Right atrium auricular region (tissue), 2 donors: ENCODE measurements at places on chromosomes 3 and 15. TPM values are rescaled to one million over a fixed set of nuclear protein-coding genes. Genes with fewer than 3 reads are reported as not detected.

DNA sequence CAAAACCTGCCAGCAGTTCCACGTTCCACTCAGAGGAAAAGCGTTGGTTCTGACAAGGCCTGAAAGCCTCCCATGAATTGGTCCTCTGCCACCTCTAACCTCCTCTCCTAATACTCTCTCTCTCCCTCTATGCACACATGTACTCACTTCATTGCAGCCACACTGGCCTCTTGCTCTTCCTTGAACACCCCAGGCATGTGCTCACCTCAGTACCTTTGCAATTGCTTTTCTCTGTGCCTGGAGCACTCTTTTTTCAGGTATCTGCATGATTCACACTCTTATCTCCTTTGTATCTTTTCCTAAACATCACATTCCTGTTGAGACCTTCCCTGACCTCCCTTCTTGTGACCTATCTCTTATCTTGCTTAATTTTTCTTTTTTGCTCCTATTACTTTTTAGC, 178.2 kb upstream of the FEZF2 start:
- no peak for DNase-seq
- no peak overlapping the region for H3K27ac ChIP-seq
- no peaks in the 10 kb centered on the region for H3K36me3 ChIP-seq
- H3K4me1 ChIP-seq, result no peaks in the 10 kb centered on the region
- H3K27me3 ChIP-seq, result no peaks in the 10 kb centered on the region
- no peak overlapping the region for H3K4me3 ChIP-seq

- H3K27ac ChIP-seq, result no peak overlapping the region
- no peaks in the 10 kb centered on the region for H3K36me3 ChIP-seq
- no peak overlapping the region for H3K4me3 ChIP-seq
- H3K4me1 ChIP-seq, result no peaks in the 10 kb centered on the region
Measured at GRCh38 chr3:45367453-45367871, 20.9 kb upstream of the LARS2 start.

DNA sequence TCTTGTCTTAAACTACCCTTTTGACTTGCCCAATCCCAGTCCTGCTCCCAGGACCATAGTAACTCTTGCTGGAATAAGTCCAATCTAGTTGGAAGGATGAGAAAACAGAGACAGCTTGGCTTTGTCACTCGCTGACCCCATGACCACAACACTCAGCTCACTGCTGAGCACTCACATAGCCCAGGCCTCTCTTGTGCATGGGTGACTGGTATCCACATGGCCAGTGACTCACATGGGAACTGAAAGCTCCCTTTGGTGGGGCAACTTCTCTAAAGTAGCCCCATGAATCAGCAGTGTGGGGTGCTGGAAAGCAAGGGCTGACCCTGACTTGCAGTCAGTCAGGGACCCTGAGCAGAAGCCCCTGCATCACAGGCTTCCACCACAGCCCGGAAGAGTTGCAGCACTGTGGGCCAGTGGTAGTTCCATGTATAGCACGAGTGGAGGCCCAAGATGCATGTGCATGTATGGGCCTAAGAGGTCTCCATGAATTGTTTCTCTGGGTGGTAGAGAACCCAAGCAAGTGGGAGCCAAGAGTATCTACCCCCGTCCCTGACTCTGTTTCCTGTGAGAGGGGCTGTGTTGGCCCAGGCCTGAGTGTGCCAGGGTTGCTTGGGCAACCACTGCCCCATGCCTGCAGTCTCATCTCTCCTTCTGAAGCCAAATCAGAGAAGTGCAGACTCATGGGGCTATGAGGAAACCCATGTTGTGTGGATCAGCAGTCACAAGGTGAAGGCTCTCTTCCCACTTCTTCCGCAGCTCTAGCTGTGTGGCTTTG, 62.1 kb upstream of the XCR1 start:
- peak; percentile 89 for DNase-seq
- H3K4me3 ChIP-seq, result no peak overlapping the region
- H3K27me3 ChIP-seq, result no peaks in the 10 kb centered on the region
- H3K27ac ChIP-seq, result no peak overlapping the region

DNA sequence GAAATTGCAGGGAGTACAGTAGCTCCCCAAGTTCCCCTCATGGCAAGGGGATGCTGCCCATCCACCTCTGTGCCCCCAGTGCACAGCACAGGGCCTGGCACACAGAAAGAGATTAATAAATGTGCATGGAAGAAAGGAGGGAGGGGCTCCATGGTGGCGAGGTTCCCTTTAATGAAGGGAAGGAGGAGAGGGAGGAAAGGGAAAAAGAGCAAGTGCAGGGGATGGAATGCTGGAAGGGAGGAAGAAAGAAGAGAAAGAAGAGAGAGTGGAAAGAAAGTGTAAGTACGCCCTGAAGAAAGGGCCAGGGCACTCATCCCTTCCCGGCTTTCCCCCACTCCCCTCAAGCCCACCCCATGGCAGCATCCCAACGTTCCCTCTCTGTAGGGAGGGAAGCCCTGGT, 1.5 kb upstream of the VIPR1 start:
- H3K4me3 ChIP-seq, result no peak overlapping the region
- peak; percentile 13 for DNase-seq
- H3K36me3 ChIP-seq, result no peaks in the 10 kb centered on the region
- no peaks in the 10 kb centered on the region for H3K27me3 ChIP-seq
- H3K4me1 ChIP-seq, result peaks cover 23% of the 10 kb centered on the region
- H3K27ac ChIP-seq, result no peak overlapping the region

DNA sequence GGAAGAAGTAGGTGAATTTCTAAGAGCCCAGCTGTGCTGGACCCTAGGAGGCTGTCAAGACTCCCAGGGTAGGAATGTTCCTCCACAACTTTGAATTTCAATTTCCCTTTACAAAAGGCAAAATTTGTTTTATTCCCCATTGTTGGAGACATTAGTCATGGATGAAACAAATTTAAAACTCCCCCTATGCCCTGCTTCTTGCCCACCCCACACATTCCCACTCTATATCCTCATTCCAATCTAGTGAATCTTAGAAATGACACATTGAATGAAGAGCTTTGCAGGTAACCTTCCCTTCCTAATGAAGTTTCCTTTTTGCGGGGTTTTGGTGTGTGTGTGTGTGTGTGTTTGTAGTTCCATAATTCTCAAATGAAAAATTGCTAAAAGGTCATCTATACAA, 72.6 kb downstream of the CCNL1 start:
- H3K27me3 ChIP-seq, result no peaks in the 10 kb centered on the region
- peak overlapping the region; percentile 99 for H3K27ac ChIP-seq
- no peak for DNase-seq
- H3K36me3 ChIP-seq, result no peaks in the 10 kb centered on the region

- H3K4me1 ChIP-seq, result no peaks in the 10 kb centered on the region
- no peaks in the 10 kb centered on the region for H3K27me3 ChIP-seq
- H3K36me3 ChIP-seq, result no peaks in the 10 kb centered on the region
- no peak for DNase-seq
- H3K4me3 ChIP-seq, result no peak overlapping the region
Measured at GRCh38 chr3:114799816-114800215, 347.3 kb downstream of the ZBTB20 start.

DNA sequence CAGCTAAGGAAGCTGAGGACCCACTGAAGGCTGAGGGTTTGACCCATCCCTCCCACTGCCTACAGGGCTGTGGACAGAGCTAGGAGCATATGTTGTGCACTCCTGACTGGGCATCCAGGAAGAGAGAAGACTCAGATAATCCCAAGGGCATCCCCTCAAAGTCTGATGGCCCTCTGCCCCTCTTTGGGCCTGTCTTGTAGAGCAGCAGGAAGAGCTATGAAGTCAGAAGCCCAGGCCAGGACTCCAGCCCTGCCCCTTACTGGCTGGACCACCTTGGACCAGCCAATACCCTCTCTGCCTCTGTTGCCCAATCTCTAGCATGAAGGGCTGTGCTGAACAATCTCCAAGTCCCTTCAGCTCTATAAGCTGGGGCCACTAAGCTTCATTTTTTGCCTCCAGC, 210.8 kb downstream of the RPLP1 start:
- no peaks in the 10 kb centered on the region for H3K4me1 ChIP-seq
- H3K27ac ChIP-seq, result no peak overlapping the region
- DNase-seq, result no peak
- no peaks in the 10 kb centered on the region for H3K27me3 ChIP-seq
- H3K36me3 ChIP-seq, result no peaks in the 10 kb centered on the region

GRCh38 chr3:140599496-140599895, 78.4 kb upstream of the TRIM42 start:
- no peaks in the 10 kb centered on the region for H3K4me1 ChIP-seq
- no peaks in the 10 kb centered on the region for H3K36me3 ChIP-seq
- H3K4me3 ChIP-seq, result no peak overlapping the region
- H3K27ac ChIP-seq, result no peak overlapping the region

The CCR9 gene
- total RNA-seq, result not detected

The GOLGA6A gene
- total RNA-seq, result not detected

The SAXO2 gene
- total RNA-seq, result not detected

The RHCG gene
- 0.43 TPM for total RNA-seq

The CCRL2 gene
- 0.89 TPM for total RNA-seq
